A172 (cell line): ENCODE measurements at places on chromosomes 3 and 15.

- no peak for DNase-seq
Observed at GRCh38 chr3:137770835-137771399, 6.8 kb downstream of the SOX14 start.

DNA sequence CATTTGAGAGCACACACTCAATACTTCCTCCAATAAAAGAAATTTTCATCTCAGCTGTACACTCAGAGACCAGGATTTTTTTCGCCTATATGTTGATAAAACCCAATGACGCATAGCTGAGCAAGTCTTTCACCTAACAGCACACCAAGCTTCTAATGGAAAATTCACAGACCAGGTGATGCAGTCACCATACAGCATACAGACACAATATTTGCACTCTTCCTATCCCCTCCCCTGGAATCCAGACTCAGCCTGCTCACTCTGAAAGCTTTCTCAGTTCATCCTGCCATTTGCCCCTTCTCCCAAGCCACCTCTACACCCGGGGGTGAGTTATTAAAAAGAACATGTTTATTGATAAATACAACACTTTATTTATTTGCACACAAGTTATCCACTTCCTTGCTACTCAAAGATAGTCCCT, 1.7 kb downstream of the TBC1D5 start:
- DNase-seq, result peak; percentile 66

DNA sequence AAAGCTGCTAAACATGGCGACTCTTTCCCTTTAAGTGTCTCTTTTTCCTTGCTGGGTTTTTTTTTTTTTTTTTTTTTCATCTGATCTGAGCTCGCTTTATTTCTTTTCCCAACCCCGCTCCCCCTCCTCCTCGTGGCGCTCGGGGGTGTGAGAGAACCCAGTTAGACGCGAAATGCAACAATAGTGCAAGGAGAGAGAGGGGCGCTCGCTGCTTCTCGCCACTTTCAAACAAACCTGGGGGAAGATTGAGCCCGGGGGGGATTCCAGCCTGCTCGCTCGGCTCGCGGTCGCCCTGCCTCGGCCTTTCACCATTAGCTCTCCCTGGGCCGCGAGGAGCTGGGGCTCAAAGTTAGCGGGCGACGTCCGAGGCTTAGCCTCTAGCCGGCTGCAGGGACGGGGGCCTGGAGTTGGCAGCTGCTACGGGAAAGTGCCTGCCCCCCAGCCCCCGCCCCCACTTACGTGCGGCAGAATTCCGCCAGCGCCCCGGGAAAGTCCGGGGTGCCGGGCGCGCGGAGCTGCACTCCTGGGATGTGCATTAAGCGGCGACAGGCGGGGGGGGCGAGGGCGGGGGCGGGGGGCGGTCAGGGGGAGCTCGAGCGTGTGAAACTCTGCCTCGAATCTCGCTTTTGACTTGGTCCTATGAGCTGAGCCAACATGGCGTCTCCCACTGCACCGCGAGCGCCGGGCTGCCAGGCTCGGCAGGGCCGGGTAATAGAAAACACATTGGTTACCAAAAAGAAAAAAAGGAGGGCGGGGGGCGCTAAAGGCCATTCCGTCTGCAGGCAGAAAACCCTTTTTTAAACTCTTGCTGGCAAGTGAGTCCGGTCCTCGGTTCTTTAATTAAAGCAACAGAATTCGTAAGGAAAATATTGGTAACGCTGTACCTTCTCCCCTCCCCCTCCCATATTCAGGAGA, 10.4 kb downstream of the NR2F2 start:
- DNase-seq, result peak; percentile 10

- DNase-seq, result no peak
Observed at GRCh38 chr3:133153382-133153781, 115.2 kb downstream of the TMEM108 start.

GRCh38 chr3:27349832-27350231, 19.4 kb downstream of the NEK10 start:
- DNase-seq, result no peak

DNA sequence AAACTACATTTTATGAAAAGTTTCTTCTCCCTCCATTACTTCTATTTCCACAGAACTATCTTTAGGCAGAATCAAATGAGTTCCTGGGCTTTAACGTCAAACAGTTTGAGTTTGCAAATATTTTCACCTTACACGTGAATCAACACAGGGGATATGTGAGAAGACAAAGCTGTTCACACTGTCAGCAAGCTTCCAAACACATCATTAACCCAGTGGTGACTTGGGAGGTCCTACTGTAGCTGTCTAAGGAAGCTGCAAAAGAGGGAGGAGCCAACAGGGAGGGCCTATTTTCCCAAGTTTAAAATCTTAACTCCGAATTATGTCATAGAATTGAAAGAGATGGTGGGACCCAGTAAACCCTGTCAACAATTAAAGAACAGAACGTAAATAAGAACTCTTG, 337.8 kb upstream of the DNAJC19 start:
- no peak for DNase-seq

GRCh38 chr3:135755330-135756105, 210.0 kb upstream of the PPP2R3A start:
- no peak for DNase-seq

DNA sequence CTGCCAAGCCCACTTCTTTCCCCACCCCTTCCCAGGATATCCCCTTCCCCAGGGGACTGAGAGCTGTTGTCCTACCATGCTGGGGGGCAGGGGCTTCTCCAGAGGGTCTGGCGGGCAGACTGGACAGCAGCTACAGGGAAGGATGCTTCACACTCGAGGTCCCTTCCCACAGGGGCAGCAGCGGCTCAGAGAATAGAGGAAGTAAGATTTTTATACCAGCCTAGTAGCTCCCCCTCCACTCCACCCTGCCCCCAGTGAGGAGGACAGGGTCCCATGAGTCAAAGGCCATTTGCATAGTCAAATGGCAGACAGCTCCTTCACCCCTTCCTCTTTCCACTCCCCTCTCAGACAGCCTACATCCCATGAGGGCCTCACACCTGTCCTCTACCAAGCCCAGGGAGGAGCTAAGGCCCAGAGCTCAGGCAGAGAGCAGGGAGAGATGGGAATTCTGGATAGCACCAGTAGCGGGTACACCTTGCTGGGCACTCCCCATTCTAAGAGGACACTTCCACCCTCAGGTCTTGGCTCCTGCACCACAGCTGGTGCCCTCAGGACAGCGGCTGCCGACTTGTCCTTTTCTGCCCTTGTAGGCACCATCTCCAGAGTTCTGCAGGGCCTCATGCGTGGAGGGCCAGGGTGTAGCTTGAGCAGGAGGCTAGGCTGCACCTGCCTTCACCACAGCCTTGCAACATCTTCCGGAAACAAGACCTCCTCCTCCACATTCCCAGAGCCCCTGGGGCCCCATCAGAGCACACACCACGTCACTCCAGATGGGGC, at the start of gene TLR9:
TSS of gene TLR9 (minus strand) at position 194 of the 777 bp plus-strand sequence. CDS start at position 78, 116 bp downstream.
- no peak for DNase-seq

DNA sequence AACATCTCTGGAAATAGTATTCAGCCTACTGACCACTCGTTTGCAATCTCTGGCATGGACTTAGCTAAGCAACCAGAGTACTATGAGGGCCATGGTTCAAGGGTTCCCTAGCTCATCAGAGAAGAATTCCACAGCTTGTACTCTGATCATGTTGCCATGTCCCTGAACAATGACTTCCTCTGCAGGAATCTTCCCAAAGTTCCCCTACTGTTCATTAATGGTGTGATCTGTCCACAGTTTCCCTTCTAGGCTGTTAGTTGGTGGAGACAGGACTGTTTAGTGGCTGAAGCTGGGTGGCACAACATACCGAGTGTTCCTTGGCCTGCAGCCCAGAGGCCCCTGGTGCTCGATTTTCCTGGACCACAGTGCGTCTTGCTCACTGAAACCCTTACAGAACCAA, 44.4 kb upstream of the GALNT15 start:
- peak; percentile 16 for DNase-seq

DNA sequence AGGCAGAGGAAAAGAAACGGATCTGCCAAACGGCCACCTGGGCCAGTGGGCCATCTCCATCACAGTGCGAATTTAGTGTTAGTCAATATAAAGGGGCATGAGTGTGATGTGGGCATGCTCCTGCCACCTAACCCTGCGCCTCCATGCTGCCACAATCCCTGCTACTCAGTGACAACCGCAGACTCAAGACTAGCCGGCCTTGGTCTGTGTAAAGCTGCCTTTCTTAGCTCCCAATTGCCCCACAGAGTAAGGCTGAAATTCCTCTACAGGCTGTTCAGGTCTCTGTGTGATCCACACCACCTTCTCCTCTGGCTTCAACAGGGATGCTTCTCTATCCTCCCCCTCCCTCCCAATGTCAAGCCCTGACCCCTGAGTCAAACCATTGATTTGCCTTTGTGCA, 269.7 kb downstream of the XXYLT1 start:
- no peak for DNase-seq

DNA sequence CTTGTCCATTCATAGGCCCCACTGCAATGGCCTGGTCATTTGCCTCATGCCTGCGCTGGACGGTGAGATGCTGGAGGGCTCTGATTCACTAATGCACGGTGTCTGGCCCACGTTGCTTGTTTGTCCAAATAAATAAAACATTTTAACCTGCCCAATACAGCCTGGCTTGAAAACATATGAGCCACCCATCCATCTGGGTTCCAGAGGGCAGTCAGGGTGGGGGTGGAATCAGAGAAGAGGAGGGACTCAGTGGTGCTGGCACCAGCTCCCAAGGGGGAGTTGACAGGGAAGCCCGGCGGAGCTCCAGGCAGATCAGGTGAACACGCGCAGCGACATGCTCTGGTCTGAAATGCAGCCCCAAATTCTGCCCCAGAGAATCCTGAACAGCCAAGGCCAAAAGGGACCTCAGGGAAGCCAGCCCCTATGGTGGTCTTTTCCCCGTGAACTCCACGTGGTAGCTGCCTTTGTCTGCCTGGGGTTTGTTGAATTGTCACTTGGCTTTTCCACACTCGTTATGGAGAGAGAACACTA, 265.2 kb downstream of the UACA start:
- no peak for DNase-seq

GRCh38 chr3:124453189-124453588, 277.1 kb upstream of the UMPS start:
- no peak for DNase-seq

DNA sequence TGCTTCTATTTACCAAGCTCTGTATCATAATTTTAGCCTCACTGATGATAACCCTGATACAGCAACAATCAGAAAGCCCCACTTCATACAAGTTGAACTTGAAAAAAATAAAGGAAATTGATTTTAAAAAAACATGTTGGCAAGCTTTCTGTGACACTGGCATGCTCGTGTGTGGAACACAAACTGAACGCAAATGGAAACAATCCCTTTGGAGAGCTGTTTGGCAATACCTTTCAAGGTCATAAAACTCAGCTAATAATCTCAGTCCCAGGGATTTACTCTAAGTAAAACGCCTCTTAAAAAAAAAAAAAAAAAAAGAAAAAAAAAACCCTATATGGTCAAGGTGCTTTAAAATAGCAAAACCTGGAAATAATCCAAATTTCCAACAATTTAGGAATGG, 166.7 kb upstream of the BCL6 start:
- DNase-seq, result no peak

DNA sequence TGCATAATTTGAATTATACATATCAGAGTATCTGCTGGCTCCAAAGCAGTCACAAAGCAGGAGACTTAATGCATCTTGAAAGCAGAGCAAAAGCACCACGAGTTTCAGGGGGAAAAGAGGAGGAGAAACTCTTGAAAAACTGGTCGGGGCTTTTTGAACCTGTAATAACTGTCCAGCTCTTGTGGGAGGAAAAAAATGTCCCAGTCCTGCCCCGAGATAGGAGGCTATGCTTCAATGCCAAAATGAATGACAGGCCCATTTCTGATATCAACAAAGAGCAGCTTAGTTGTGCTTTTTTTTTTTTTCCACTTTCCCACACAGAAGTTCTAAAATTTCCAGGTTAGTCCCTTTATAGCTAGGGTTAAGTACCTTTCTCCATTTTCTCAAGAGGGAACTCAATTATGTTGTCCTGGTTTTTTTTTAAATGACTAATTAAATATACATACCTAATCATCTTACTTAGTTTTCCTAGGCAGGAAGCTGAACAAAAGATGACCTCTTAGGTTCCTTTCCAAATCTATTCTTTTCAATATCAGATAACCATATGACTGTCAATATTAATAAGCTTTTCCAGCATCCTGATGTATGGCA, 120.2 kb downstream of the TFDP2 start:
- no peak for DNase-seq

- no peak for DNase-seq
Observed at GRCh38 chr3:160260587-160261270, 35.5 kb downstream of the C3orf80 start.

DNA sequence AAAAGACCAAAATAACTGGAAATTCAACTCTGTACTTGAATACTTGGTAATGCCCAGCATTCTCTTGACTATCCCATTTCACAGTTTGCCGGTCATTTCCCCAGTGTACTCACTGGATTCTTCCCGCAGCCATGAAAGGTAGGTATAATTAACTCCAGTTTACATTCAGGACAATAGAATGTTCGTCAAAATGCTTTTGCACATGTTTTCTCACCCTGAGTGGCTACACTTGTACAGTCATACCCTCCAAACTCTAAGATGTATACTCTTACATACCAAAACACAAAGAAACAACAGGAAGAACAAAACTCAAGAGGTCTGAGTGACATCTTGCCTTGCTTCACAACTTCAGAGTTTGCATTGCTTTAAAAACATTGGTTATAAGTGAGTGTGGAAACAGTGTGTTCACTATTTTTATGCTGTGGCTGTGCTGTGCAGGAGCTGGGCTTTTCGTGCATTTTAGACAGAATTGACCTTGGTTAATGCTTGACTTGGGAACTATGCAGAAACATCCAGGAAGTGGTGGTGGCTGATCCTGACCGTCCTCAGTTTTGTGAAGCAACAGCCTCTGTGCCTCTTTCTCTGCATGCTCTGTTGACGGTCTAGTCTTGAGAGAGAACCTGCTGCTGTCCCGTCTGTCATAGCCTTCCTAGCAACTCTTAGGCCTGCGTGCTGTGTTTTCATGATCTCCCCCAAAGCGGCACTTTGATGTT, 90.5 kb downstream of the IGF1R start:
- no peak for DNase-seq

DNA sequence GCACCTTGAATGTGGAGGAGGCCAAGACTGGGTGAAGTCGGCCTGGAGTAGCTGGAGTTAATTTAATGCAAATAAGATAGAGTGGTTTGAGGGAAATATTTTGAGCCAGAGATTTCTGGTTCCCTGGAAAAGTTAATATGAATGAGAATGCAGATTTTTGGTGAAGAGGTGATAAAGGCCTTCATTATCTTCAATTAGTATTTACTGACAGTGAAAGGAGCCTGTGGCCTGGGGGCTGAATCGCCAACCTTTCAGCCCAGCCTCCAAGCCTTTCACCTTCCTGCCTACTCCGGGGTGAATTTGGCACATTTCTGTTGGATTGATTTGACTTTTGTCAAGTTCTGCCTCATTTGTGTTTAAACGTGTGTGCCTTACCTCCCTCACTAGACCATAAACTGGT, 147.8 kb downstream of the SOX2 start:
- no peak for DNase-seq
